ENCODE measurements at places on chromosomes 12 and 14.

DNA sequence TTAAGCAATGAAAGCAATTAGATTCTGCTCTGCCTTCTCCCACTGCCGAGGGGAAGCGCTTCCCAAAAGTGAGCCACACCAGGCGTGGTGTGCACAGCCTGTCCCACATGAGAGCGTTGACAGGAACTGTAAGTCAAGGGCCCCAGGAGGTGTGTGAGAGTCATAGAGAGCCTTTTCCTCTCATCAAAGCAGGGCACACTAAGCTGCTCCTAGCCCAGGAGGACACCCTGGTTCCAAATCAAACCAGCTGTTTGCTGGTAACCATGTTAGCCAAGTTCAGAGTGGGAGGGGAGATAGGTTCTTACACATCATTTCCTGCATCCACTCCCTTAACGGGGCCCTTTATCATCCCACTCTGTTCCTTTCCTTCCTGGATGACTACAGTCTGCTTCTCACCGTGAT, 98.3 kb downstream of the SPTSSA start:
- no peak for DNase-seq

DNA sequence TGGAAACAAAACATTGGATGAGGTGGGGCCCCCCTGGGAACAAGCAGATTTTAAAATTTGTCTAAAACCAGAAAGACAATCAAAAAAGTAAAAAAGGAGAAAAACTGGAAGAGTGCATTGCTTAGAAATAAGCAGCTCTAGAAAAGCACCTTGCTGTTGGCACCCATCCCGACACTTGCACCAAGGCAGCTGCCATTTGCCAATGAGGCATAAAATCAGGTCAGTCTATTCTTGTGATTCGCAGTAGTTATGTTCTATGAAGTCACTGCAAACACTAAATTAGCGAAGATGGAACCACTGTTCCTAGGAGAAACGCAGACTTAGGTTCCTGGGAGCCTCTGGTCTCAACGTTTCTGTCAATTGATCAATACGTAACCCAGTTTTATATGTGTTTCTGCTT, 16.2 kb downstream of the VPS33A start:
- DNase-seq: no peak

DNA sequence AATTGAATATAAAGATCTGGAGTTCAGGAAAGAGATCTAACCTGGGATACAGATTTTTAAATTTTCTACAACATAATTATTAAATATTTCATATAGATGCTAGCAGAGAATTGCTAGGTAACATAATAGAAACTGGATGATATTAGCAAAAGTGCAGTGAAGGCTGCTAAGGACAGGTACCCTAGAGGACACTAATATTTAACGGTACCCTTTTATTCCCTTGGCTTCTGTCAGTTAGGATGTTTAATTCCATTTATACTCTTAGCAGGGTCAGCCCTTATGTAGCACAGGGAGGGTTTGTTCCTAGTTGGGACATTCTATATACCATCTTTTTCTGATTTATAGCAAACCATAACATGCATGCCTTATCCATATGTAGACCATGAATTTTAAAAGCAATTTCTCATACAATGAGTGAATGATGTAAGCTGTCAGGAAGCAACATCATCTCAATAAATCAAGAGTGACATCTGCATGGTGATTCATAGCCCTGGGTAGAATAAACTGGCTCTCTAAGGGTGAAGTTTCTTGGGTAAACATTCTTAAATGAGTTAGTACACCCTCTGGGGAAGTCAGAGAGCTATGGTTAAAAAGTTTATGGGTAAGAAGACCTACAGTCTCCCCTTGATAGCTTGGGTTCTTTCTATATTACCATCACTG, 404.4 kb upstream of the MGAT4C start:
- no peak for DNase-seq

- DNase-seq: no peak
Observed at GRCh38 chr14:102221026-102221425, 81.3 kb downstream of the WDR20 start.

GRCh38 chr14:78107166-78107565, 63.0 kb upstream of the NRXN3 start:
- DNase-seq: no peak

DNA sequence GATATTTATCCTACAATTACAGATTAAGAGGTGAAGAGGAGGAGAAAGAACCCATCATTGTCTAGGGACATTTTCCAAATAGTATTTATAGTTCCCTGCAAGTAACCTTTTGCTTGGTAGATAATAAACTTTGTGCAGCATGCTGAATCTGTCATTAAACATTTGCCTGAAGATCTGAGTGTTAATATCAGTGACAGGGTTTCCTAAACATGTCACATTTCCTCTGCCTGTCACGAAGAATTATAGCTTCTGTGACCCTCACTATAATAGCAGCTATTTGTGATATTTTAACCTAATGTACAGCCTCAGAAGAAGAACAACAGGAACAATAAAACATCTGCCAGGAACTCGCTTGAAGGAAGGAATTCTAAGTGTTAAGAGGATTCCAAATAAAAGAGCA, 350.3 kb downstream of the GXYLT1 start:
- no peak for DNase-seq

- DNase-seq: no peak
Observed at GRCh38 chr14:96390965-96391292, 999 bp upstream of the AK7 start.
